ENCODE measurements at places on chromosomes 16 and 17.

DNA sequence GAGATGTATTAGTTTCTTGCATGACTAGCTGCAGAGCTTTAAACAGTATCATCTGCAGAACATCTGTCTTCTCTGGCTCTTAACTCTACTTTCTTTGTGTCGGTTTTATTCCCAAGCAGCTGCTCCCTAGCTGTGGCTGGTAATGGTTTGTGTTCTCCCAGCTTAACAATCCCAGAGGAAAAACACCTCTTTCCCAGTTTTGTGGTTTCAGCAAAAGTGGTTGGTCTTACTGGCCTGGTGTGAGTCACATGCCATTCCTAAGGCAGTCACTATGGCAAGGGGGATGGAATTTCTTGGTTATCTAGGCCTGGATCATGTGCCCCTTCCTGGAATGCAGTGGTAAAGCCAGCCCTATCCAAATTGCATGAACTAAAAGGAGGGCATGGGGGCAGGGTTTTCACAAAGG, 27.5 kb downstream of the OMG start:
- no peak for DNase-seq

DNA sequence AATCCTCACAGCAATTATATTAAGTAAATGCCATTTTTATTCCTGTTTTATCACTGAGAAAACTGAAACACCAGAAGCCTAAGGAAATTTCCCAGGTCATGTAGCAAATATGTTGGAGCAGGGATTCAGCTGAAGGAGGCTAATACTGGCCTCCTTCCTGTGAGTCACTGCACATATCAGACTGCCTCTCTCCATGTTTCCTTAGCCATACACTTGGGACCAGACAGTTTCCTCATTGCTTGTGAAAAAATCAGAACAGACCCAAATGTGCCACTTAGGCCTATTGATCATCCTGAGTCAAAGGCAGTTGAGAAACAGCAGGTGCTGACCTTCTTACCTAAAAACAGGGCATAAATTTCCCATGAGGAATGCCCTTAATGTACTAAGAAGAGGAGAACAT, 18.9 kb upstream of the ELAC2 start:
- no peak for DNase-seq

- no peak for DNase-seq
These were observed 262.3 kb downstream of the KIF2B start for GRCh38 chr17:54085020-54085419.

DNA sequence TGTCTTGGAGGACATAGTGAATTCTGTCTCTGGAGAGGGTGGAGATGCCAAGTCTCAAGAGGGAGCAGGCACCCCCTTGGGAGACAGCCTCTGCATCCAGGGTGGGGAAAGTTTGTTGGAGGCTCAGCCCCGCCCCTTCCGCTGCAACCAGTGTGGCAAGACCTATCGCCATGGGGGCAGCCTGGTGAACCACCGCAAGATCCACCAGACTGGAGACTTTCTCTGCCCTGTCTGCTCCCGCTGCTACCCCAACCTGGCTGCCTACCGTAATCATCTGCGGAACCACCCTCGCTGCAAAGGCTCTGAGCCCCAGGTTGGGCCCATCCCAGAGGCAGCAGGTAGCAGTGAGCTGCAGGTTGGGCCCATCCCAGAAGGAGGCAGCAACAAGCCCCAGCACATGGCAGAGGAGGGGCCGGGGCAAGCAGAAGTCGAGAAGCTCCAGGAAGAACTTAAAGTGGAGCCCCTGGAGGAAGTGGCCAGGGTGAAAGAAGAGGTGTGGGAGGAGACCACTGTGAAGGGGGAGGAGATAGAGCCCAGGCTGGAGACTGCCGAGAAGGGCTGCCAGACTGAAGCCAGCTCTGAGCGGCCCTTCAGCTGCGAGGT, 5.2 kb downstream of the ZNF646 start:
- no peak for DNase-seq

DNA sequence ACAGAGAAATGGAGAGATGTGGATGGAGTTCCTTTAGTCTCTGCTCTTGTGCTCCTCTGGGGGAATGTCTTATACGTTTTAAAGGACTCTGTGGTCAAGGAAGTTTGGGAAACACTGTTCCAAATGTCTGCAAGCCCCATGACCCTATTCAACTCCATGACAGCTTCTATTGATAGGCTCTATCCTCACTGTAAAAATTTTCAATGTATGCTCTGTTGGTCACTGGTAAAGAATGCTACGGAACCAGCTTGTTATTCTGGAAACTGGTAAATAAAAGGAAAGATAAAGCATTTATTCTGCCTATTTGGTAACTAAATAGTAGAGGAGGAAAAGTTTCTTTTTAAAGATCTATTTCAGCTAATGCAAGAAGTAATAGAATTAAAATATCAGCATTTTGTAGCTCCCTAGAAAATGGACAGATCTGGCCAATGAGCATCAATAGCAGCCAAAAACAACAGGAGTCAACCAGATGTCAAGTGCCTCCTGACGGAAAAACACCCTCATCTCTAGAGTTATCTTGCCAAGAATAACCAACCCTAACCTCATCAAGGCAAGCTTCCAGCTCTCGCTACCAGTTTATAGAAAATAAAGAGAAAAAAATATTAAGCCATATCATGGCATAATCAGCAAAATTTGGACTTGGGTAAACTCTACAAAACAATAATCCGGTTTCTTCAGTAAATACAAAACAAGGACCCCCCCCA, 16.1 kb downstream of the GDE1 start:
- DNase-seq, result no peak

DNA sequence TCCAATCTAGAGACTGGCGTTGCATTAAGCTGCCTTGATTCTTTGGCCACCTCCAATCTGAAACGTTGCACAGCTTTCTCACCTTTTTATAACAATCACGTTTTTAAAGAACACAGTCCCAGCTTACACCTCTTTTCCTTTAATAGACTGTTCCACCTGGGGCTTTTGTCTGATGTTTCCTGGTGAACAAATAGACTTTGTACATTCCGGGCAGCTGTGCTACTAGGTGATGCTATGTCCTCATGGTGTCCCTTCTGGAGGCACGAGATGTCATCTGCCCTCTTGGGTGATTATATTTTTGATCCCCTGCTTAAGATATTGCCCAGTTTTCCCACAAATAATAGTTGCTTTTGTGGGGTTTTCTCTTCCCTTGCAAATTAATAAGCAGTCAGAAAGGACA, 225.5 kb downstream of the SOX9 start:
- no peak for DNase-seq

DNA sequence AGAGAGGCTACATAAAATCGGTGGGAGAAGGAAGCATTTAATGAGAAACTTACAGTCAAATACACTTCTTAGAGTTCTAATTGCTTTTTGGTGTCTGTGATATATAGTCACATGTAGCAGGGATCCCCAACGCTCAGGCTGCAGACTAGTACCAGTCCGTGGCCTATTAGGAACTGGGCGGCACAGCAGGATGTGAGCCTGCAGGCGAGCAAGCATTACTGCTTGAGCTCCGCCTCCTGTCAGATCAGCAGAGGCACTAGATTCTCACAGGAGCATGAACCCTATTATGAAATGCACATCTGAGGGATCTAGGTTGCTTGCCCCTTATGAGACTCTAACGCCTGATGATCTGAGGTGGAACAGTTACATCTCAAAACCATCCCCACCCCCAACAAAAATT, 158.5 kb downstream of the TANC2 start:
- DNase-seq, result no peak

GRCh38 chr16:48197294-48197693, 41.5 kb upstream of the ABCC12 start:
- no peak for DNase-seq

- DNase-seq, result no peak
These were observed 71.9 kb upstream of the AXIN2 start for GRCh38 chr17:65633146-65633881.

- DNase-seq, result no peak
These were observed 131.3 kb downstream of the NLK start for GRCh38 chr17:28173801-28174200.

GRCh38 chr16:85449191-85449884, 163.8 kb upstream of the GSE1 start:
- no peak for DNase-seq

- DNase-seq, result peak; percentile 71
These were observed at the start of gene UBTF for GRCh38 chr17:44219616-44220212. Gene UBTF (minus strand): TSS chr17:44219675. CDS start chr17:44218229, 1,446 bp downstream.

- DNase-seq, result peak; percentile 75
These were observed 1.3 kb upstream of the SENP3 start for GRCh38 chr17:7560172-7561027.

DNA sequence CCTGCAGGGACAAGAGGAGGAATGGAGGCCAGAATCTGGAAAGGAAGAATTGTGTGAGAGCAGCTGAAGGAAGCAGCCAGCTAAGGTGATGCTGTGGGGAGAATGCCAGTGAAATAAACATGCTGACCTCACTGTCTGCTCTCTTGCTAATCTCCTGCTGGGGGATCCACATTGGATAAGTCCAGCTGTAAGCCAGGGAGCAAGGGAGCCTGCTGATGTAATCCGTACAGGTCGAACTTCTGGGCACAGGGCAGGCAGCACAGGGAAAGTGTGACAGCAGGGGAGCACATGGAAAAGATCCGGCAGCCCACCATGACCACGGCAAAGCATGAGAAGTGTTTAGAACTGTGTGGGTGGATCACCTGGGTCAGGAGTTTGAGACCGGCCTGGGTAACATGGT, 7.5 kb upstream of the XPO6 start:
- DNase-seq, result no peak

DNA sequence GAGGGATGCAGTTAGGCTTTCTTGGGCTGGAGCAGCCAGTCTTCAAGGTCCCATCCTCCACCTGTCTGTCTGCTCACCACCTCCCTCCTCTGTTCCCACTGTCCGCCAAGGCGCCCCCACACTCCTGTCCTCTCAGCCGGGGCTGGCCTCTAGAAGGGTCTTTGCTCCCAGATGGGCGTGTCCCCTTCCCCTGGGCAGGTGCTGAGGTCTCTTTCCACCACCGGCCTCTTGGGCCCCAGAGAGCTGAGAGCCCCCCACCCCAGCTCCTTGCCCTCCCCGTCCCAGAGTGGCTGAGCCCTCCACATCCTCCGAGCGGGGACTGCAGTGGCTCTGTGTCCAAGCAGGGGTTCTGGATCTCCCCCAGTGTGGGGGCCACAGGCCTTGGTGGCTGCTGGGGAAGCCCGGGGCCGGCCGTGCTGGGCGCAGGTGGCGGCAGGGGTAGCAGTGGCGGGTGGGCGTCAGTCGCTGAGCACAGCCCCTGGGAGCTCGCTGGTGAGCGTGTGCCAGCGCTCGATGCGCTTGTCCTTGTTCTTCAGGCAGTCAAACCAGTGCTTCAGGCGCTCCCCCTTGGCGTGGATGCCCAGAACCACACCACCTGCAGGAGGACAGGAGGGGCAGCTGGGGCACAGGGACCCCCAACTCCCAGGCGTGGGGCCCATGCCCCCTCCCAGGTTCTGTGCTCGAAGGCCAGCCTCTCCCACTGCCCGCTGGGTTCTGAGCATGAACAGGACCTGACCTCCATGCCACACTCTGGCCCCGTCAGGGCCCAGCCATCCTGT, 9.8 kb downstream of the SCGB1C2 start:
- no peak for DNase-seq

GRCh38 chr17:9054126-9054975, 33.0 kb downstream of the NTN1 start:
- no peak for DNase-seq
